ENCODE measurements at places on chromosomes 16 and 17.

DNA sequence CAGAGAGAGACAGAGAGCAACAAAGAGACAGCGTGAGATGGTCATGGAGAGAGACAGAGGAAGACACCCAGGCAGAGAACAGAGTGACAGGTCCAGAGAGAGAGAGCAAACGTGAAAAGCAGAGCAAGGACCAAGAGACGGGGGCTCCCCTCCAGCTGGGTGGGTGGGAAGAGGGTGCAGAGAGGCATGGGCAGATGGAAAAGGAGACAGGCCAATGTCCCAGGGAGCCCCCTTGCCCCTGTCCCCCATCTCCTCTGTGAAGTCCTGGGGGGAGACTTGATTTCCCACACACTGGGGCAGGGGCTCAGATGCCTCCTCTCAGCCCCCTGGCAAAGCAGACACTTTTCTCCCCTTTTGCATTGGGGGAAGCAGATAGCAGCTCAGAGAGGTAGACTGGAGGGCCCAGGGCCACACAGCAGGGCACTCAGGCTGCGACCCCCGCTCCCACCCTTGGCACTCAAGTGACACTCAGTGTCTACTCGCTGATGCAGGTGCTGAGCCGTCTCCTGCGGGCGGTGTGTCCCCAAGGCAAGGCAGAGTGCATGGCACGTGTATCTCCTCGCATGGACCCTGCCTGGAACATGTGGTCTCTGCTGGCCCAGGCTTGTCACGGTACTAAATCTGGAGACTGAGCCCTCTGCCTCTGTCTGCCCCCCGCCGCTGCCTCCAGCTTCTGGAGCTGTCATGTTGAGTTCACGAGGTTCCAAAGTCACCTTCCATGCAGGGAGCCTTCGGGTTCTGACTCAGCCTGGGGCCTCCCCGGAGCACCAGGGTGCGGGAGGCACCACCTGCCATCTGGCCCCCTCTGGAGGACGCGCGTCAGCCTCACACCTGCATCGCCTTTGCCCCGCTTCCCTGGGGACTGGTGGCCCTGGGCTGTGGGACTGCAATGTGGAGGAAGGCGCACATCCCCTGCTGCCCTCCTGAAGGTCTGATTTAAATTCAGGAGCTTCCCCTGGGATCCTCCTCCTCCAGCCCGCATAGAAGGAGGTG, 215.9 kb upstream of the GSE1 start:
- no peak for DNase-seq

- DNase-seq = peak; percentile 93
Observed at GRCh38 chr16:88063211-88063773, 112.1 kb downstream of the BANP start.

GRCh38 chr16:10226141-10226986, 44.1 kb upstream of the GRIN2A start:
- DNase-seq = no peak

DNA sequence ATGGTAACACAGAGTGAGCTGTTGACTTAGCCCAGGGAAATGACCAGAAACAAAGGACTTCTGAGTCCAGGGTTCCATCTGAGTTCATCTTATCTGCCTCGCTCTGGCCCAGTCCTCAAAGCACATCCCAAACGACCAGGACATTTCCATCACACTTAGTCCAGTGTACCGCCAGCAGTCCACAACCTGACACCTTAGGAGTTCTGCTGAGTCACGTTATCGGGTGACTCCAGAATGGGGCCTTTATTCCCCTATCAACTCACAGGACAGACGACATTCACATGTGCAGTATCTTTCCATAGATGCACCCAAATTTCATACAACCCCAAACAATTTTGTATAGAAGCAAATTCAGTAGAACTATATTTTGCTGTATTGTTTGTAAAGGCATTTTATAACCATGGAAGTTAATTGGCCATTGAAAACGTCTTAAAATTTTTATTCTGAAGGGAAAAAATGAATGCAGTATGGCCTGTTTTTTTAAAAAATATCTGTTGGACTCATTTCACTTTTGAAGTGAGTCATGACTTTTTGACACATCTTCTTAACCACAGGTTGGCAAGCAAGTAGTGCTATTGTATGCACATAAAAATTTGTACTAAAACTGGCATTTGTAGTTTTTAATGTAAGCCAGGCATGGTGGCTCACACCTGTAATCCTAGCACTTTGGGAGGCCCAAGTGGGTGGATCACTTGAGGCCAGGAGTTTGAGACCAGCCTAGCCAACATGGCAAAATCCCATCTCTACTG, 46.3 kb downstream of the ZNF18 start:
- peak; percentile 5 for DNase-seq

DNA sequence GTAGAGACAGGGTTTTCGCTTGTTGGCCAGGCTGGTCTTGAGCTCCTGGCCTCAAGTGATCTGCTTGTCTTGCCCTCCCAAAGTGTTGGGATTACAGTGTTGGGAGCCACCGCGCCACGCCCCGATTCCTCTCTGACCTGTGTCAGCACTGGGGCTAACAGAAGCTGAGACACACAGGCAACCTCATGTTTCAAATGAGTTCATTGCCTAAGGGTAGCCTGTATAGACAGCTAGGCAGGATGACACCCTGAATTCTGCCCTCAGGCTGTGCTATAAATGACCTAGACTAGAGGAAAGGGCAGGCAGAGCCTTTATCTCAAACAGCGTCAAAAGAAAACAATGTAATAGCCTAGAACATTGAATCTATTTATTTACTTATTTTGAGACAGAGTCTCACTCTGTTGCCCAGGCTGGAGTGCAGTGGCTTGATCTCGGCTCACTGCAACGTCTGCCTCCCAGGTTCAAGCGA, 2.3 kb upstream of the CDK3 start:
- DNase-seq = no peak

DNA sequence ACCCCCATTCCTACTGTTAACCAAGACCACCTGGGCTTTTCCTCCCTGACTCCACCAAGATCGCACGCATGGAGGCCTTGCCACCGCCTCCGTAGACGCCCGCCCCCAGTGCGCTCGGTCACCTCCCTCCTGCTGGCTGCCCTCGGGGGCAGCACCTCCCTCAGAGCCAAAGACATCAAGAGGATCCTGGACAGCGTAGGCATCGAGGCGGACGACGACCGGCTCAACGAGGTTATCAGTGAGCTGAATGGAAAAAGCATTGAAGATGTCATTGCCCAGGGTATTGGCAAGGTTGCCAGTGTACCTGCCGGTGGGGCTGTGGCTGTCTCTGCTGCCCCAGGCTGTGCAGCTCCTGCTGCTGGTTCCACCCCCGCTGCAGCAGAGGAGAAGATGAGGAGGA, 1.2 kb downstream of the EFCAB3 start:
- DNase-seq = no peak

GRCh38 chr16:3652373-3653195, 1.9 kb upstream of the DNASE1 start:
- no peak for DNase-seq

DNA sequence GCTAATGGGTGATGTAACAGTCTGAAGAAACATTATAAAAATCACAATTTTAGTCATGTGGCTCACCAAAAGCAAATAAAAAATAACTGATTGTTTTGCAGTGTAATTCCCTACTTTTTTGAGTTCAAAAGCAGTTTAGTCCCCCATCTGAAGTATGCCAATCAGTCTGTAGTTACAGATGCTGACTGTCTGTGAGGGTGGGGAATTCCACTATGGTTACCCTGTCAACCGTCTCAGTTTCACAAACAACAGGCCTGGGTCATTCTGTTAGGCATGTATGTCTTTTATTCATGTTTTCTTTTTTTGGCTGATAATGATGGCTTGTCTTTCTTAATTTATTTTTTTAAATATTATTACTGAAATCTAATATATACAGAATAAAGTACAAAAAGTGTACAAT, 69.3 kb downstream of the STXBP4 start:
- DNase-seq = no peak

DNA sequence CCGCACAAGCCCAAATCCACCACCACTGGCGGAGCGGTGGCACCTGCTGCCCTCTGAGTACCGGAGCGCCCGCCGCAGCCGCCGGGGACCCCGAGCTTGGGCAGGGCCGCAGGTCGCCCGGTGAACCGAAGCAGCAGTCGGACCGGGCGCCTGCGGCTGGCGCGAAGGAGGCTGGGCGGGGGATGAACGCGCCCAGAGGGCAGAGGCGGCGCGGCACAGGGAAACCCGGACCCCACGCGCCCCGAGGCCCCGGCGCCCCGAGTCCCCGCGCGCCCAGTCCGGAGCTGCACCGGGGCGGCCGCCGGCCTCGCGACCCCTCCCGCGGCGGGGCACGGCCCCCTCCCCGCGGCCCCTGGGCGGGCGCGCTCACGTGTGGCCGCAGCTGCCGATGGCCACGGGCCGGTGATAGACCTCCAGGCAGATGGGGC, 393 bp downstream of the RNF166 start:
- no peak for DNase-seq

- no peak for DNase-seq
Observed at GRCh38 chr17:72657467-72658317, 434.8 kb downstream of the SLC39A11 start.

DNA sequence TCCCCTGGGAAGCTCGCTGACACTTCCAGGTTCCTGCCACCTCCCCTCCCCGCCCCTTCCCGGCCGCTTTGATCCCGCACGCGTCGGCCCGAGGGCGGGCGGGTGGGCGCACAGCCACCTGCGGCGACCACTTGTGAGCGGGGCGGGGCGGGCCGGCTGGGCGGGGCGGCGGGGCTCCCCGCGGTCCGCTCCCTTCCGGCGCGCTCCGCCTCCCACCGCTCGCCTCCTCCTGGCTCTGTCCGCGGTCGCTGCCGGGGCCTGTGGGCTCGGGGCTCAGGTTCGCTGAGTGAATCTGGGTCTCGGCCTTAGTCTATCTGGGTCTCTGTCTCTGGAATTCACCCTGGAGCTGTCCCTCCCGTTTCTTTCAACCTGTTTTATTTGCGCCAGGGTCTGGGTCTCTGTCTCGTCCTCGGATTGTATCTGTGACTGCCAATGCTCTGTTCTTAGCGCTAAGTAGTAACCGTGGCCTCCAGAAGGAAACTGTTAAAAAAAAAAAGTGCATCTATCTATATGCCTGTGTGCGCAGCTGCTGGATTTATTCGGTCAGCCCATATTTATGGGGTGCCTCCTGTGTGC, 2.7 kb upstream of the HES7 start:
- DNase-seq = peak; percentile 24

- DNase-seq = no peak
Observed at GRCh38 chr17:82240506-82241182, 11.8 kb downstream of the SLC16A3 start.

- peak; percentile 22 for DNase-seq
Observed at GRCh38 chr17:57369509-57369945, 113.2 kb downstream of the MSI2 start.

DNA sequence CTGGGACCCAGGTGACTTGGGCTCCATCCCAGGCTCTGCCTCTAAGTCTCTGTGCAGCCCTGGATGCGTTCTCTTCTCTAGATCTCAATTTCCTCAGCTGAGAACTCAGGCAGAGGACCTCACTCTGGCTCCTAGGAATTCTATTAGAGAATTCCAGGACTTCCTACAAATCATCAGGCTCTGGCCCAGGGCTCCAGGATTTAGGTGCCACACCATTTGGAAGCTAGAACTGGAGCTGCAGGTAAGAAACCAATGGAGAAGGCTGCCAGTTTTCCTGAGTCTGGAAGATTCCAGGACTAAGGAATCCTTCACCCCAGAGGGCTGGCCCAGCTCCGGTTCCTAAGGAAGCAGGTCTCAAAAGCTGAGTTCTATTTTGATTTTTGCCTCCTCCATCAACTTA, 189.8 kb upstream of the CDH5 start:
- no peak for DNase-seq

DNA sequence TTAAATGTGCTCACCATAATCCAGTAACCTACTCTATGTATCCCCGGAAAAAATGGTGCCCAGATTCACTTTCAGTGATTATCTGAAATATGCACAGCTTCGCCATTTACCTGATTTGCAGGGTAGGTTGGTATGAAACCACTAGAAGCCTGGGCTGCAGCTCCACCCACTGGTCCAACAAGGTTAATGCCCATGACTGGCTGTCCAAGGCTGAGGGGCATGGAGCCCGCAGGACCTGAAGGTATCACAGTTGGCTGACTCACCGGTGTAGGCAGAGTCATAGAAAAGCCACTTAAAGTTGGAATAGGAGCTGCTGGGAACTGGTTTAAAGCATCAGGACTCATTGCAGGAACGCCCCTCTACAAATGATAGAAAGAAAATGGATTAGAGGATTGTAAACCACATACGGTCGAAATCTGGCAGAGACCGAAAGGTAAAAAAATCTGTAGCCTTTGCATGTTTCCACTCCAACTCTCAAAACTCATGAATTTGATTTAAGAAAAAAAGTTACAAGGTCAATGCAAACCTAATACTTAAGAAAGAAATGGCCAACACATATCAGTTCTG, 38.6 kb downstream of the SYNRG start:
- DNase-seq = peak; percentile 45

GRCh38 chr17:19016297-19016696, 11.7 kb upstream of the FAM83G start:
- no peak for DNase-seq

DNA sequence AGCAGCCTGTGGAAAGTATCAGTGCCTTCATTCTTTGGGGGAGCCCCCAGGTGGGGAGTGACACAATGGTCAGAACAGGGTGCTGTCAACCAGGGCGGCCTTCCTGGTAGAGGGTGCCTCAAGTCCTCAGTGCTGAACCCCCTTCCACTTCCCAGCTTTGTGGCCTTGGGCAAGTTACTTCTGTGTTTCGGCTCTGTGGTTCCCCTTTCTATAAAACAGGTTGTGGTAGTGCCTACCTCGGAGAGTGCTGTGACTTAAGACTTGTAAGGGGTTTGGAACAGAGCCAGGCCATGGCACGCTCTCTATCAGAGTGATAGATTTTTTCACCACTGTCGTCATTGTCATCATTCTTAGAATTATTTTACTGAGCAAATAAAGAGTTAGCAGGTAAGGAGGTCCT, 141.1 kb downstream of the CCDC182 start:
- no peak for DNase-seq

DNA sequence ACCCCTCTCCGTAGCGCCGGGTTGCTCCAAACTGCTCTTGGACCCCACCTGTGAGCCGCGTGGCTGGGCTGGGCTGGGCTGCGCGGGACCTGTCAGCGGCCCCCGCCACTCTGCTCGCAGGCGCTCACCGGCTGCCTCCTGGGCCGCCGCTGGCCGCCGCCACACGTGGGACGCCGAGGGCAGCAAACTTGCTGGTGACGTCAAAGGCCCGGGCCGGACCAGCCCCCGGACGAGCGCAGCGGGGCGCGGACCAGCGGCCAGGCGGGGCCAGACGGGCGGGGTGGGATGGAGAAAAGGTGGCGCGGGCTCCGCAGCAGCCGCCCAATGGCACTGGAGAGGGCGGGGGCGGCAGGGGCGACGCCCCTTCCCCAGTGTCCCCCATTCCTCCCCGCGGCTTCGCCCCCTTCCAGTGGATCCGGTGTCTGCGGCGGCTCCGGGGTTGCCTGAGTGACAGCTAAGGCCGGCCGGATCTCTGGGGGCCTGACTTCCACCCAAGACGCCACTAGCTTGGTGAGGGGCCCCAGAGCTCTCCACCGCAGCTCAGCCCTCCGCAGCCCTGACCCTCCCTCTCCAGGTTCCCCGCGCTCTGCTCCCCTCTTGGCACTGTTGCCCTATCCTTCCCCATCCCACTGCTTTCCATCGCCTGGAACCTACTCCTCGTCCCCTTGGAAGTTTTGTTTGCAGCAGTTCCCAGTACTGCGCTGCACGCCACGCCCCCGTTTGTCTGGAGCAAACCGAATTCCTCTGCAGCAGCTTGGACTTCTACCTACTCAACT, at the start of gene HS3ST3A1:
Gene HS3ST3A1, minus strand, starts transcription at position 154 of the 776 bp plus-strand sequence. CDS start 800 bp downstream, outside the sequence.
- DNase-seq = peak; percentile 91

- DNase-seq = no peak
Observed at GRCh38 chr16:70656712-70657263, 10.4 kb downstream of the IL34 start.
